Activated naive CD4-positive, alpha-beta T cell treated with Interleukin-2 at 50 U/mL for 16 hours (primary cell): ENCODE measurements at places on chromosomes 3 and 15.

- DNase-seq = no peak
Observed at GRCh38 chr3:73805435-73805834, 180.7 kb upstream of the PDZRN3 start.

- no peak for DNase-seq
Observed at GRCh38 chr15:36161771-36162212, 417.6 kb upstream of the CDIN1 start.

DNA sequence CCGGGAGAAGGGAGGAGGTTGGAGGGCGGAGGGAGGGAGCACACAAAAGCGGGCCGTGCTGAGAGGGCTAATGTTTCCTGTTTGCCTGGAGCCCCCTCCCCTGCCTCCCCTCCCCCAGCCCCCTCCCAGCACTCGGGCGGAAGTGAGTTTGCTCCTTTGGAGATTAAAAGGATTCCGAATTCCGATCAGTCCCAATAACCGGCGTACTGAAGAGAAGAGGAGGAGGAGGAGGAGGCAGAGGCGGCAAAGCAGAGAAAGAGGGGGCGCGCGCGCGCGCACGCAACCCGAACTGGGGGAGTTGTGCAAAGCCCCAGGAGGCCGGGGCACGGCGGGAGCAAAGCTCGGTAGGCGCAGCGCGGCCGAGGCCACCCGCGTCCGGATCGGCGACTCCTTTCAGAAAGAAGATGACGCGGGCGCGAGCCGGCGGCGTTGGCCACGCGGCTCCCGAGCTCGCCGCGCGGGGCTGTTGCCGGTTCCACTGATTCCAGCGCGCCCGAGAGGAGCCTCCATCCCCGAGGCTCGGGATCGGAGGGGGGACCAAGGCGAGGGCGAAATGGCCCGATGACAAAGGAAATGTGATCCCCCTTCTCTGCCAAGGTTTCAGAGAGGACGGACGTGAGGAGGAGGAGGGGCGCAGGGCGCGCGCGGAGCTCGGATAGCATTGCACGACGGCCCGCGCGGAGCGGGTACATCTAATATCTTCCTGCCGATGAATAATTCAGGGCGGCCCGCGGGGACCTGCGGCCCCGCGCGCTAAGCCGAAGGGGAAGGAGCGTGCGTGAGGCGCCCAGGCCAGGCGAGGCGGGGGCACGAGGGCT is 1.1 kb upstream of the TRIM71 start:
- DNase-seq = peak; percentile 14

DNA sequence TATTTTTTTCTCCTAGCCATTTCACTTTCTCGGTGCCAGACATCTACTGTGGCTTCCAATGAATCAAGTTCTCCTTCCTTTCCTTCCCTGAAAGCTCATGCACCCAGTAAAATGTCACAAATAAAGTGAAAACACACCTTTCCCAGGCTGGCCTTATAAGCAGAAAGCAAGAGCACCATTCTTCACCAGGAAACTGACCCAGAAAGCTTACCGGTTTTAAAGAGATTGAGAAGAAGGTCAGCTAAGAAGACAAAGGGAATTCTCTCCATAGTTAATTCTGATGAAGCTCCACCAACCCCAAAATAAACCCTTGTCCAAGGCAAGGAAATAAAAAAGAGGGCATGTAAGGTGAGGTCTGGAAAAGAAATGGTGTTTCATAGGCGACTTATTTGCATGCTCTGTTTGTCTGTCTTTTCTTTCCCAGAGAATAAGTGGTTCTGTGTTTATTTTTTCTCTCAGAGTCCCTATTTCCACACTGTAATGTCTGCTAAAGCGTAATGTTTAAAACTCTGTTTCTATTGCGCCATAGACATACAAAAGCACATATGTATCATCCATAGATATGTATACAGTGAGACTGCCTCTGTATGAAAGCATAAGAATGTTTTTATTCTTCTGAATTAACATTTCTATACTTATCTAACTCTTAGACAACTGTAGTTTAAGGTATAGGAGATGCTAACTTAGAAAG is 2.8 kb downstream of the LSAMP start:
- no peak for DNase-seq

- DNase-seq = no peak
Observed at GRCh38 chr15:63870043-63870394, 36.3 kb upstream of the HERC1 start.
